ENCODE measurements at places on chromosomes 5 and 9.

- no peak for DNase-seq
Observed at GRCh38 chr5:98248949-98249348, 524.5 kb upstream of the RGMB start.

- no peak for DNase-seq
Observed at GRCh38 chr9:110979636-110980035, 58.6 kb downstream of the LPAR1 start.

- DNase-seq, result no peak
Observed at GRCh38 chr9:6925836-6926235, 168.1 kb downstream of the KDM4C start.

- DNase-seq, result no peak
Observed at GRCh38 chr9:130698514-130698913, 4.9 kb downstream of the EXOSC2 start.

DNA sequence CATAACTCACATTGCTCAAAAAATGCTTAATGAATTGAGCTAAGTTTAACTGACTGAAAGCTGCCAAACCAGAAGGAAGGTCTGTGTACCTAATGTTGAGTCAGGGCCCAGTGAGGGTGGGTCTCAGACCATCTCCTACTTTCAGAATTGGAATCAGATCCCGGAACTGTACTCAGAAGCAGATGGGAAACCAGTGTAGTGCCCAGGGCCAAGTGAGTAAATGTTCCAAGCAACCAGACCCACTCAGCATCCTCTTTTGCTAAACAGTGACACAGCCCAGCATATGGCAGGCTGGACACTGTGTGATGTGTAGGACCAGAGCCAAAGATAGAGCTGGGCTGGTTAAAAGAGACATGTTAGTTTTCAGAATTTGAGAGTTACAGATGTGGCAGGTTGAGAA, 94.1 kb downstream of the PLCXD3 start:
- DNase-seq, result no peak

DNA sequence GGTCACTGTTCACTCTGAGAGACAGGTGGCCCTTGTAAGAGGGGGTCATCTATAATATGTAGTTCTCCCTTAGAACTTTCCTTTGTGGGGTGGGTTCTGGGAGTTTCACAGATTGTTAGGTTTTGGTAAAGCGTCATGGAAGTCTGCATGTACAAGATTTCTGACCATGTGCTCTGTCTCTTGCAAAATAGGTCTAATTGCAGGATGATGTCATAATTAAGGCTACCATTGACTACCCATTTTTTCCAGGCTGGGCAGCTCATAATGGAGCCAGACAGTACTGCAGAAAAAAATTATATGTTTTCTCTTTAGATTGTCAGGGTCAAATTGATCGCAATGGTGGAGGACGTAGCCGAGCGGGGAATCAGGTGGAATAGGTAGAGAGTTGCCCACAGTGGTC, 3.7 kb upstream of the GM2A start:
- DNase-seq, result no peak

DNA sequence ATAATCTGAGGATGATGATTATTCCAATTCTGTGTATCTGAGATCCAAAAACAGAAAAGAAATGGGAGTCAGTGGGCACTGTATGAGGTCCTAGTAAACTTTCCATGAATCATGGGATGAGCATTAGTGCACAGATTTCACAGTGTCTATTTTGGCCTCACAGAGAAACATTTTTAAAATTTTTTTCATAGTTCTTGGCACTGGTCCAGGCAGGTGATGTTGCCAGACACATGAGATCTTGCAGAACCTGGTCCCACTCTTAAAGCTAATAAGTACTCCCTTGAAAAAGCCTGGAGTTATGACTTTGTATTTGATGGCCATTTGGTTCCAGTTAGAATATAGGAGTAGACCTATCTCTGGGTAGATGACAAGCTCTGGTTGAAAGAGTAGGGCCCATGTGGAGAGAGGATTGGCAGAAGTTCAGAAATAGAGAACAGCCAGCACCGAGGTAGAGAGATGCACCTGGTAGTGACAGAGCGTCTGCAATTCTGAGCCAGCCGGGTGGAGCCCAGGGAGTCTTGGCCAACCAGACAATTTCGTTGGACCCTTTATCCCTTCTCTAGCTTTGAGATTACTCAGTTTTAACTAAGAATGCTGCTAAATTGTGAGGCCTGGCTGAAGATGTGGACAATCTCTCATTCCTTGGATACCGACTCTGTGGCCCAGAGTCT, 6.3 kb upstream of the TNFSF15 start:
- DNase-seq, result no peak

- DNase-seq, result no peak
Observed at GRCh38 chr9:13970018-13970417, 343.9 kb downstream of the NFIB start.

DNA sequence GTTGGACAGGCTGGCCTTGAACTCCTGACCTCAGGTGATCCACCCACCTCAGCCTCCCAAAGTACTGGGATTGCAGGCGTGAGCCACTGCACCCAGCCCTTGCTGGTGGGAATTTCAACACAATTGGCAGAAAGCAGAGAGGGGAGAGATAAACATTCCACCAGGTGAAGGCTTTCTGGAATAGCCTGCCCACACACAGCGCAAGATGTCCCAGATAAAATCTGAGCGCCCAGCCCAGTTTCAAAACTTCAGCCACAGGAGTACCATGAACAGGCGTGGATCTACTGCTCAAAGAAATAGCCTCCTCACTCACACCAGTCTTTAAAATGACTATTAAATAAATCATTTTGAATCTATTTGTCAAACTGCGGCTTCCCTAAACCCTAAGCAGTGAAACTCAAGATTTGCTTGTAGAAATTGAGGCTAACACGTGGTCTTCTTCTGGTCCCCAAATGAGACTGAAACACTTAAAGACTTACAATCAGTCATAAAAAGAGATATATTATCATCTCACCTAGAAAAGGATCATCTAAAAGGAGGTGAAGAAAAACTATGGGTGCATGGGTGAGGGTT, 34.7 kb downstream of the CAPSL start:
- DNase-seq, result no peak

- DNase-seq, result peak; percentile 79
Observed at GRCh38 chr9:114387680-114388356, at the start of gene AKNA. AKNA (minus strand) TSS chr9:114387982; CDS start chr9:114381333, 6,649 bp downstream.

DNA sequence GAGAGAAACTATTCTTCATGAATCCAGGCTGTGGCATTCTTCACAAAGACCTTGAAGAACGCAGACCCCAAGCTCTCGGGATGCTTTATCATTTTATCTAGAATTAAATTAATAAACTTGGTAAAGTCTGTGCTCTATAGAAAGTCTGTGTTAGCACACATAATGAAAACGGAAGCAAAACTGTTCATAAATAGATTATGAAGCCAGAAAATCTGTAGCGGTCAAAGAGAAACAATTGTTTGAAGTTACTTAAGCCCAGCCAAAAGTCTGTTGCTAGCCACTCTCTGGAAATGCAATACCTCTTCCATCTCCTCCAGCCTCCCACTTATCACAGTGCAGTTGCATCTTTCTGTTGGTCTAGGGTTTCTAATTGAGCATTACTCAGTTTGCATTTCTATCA, 375.9 kb downstream of the KIF4B start:
- no peak for DNase-seq

DNA sequence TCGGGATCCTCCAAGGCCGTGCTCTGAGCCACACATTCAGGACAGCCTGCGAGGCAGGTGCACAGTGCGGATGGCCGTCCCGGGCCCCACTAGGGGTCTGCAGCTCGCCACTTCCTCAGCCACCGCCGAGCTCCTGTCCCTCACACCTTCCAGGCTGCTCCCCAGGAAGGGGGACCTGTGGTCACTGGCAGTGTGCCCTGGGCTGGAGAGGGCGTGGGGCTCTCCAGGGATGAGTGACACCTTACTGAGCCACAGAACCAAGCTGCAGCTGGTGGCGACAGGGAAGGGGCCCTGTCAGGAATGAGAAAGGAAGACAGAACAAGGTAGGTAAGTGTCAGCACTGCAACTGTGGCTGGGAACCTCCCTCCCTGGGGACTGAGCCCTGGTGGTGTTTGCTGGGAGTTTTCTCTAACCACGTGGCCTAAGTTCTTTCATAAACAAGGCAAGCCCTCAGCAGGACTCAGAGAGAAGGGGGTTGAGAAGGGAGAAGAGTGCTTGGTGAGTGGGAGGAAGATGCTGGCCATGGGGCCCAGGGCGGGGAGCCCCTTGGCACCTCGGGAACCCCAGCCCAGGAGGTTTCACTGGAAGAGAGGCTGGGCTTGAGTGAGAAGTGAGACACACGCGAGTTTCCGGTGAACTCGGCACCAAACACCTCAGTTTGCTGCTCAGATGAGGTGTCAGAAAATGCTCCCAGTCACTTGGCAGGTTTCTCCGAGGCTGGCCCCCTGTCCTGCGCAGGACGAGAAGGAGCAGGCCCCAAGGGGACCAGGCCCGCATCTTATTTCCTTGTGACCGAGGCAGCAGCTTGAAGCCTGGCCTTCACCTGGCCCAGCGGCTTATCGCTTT, 5.2 kb downstream of the IL13 start:
- peak; percentile 17 for DNase-seq

DNA sequence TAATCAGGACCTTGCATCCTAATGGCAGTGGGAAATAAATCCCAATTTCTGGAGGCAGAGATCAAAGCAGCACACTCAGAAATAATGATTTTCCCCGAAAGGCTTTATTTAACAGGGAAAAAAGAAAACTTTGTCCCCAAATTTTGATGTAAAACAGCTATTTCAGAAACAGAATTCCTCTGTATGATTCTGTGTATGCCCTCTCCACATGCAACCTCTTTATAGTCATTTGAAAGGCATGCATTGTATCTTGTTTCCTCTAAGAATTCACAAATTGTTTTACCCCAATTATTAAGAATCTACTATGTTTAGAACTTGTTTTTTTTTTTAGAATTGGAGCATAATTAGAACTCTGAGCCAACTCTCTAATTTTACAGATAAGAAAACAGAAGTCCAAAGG, 2.7 kb upstream of the PTAR1 start:
- DNase-seq, result no peak

GRCh38 chr5:117013280-117013877, 438.8 kb upstream of the SEMA6A start:
- DNase-seq, result no peak

DNA sequence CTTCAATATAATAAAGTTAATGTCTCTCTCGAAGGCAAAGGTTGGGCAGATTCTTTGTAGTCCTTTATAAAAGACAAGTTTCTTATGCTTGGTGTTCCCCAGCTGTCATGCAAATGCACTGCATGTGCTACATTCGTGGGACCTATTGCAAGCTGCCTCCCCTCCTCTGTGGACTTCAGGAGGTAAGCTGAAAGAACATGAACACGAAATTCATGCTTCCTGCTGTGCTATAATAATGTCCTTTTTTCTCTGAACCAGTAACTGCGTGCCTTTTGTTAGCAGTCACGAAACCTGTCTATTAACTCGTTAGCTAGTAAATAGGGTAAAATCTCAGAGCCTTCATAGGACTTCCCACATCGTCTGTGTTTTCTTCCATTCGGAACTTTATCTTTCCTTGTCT, 363.5 kb downstream of the CDH9 start:
- DNase-seq, result peak; percentile 4

DNA sequence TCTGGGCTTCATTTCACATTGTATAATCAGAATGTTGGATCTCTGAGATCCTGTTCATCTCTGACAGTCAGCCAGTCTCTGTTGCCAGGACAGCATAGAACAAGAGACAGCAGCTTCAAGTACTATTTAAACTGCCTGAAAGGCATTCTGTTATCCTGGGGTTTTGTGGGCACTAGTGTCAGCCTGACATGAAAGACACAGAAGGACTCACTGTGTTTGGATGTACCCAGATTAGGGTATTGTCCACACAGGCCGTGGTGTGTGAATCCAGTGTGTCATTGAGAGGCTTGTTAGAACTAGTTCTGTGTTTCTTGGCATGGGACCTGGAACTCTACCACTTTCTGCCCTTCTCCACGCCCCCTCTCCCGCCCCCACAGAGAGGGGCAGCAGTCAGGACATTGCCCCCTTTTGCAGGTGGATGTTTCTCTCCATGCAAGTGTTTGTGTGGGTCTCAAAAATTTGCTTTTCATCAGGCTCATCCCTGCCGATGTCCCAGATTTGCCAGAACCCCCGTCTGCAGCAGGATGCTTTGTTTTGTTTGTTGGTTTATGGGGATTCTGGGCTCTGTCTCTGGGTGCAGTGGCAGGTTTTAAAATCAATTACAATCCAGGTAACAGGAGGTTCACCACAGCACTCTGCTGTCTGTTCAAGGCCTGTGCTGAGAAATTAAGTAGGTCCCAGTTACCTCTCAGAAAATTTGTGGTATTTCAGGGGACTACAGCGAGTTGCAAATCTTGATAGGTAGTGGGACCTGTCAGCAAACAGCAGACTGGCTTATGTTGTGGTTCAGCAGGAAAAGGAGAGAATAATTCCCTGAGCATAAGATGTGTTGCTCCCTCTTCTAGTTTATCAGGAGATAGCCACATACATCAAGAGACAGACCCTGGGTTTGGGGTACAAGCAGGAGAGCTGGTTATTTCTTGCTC, 144.6 kb downstream of the DOCK2 start:
- no peak for DNase-seq

GRCh38 chr5:16536246-16536645, 70.6 kb upstream of the ZNF622 start:
- DNase-seq, result no peak

- DNase-seq, result no peak
Observed at GRCh38 chr9:85729882-85730281, 11.9 kb downstream of the AGTPBP1 start.

DNA sequence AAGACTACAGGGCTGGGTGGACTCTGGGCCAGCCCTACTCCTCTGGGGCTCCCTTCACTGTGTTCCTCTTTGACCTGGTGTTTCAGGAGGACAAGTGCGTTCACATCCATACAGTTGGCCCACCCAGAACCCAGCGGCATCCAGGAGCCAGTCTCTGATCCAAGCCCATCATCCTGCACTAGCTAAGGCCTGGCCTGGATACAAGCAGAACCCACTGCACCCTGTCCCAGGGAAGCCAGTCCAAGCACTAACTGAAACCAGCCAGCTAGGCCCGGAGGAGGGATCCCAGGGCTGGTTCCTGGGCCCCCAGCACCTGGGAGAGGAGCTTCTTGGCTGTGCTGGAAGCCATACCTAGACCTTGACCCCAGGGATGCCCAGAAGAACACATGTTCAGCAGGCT, 4.1 kb upstream of the GBGT1 start:
- DNase-seq, result no peak

DNA sequence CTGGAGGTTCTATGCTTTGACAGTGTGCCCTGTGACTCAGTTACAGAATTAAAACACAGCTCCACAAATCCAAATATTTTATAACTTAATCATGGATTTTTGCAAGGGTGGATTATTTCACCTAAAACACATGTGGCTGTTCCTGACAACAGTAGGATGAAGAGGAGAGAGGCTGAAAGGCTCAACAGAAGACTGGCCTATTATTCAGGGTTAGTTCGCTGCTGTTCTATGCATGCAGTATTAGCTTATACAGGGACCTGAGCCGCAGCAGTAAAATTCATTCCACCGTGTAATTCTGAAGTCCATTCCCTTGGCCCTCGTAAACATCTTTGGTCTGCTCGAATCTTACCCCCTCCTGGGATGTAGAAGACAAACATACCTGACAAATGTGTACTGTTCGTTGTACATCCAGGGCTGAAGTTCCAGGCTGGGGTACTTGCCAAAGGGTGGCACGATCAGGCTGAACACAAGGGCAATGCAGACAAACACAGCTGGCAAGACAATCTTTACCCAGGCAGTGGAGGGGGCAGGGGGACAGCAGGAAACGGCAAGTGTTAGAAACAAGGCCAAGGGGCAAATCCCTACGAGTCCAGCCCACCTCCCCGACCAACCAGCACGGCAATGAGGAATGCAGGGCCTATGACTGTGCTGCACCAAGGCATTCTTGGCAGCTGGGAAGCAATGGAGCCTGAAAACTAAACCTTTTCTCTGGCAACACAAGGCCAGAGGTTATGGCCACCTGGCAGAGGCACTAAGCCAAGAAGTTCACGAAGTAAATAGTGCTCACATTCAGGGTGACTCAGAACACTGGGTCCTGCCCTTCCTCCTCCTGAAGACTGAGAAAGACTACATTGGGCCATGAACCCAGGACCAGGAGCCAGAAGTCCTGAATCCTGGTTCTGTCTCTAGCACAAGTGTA, 46.8 kb downstream of the NIPSNAP3B start:
- DNase-seq, result peak; percentile 22

Data from GM23338 (cell line).